ENCODE measurements at places on chromosomes 3 and 15.
A peak's percentile ranks its signal among the peaks of the same experiment; 100 is the strongest.

DNA sequence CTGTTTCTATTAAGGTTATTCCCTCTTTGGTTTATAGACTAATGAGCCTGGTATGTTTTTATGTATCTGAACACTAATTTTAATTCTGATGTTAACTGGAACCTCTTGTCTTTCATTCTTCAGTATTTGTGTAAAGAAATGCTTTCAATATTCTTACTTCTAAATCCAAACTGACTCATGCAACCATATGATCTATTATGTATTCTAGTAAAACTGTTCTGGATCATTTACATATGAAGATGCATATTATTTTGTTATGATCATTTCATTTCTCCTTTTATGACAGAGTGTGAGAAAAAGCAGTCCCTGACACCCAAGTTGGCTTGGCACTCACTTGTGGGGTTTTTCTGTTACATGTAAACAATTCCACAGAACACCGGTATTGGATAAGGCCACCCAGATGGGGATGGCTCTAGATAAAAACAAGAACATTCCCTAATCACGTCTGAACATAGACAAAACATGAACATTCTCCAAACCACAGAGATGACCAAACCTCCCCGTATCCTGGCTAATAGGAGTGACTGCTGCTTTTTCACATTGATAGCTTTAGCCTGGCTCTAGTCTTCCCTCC, 72.2 kb upstream of the EPHB3 start:
- no peak for ATAC-seq

- ATAC-seq = no peak
Measured at GRCh38 chr15:63232405-63232804, 43.0 kb downstream of the RAB8B start.

DNA sequence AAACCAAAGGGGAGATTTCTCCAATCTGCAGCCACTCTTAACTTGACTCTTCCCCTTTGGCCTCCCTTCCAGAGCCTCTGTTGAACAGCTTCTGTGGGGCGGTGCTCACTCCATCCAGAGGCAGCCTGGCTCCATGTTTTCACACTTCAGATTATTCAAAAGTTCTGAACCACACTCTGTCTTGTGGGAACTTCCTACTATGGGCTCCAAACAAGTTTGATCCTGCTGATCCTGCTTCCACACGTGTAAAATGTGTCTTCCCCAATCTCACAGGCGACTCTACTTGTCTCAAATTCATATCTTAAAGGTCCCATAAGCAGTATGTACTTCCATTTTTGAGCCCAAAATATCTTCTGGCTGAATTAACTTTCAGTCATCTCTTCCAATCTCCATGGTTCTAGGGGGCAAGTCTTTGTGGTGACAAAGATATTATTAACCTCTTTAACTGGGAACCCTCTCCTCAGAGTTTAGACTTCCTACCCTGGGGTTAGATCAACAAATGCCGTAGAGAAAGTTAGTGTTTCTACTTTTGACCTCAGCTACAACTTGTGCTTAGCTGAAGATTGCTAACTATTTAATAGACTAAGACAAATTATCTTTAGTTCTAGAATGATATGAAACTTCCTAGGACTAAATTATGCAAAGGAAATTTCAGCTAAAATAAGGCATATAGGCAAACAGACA, 176.3 kb upstream of the BCL6 start:
- no peak for ATAC-seq

- ATAC-seq = no peak
Measured at GRCh38 chr3:117473981-117474538, 764.5 kb downstream of the TUSC7 start.

DNA sequence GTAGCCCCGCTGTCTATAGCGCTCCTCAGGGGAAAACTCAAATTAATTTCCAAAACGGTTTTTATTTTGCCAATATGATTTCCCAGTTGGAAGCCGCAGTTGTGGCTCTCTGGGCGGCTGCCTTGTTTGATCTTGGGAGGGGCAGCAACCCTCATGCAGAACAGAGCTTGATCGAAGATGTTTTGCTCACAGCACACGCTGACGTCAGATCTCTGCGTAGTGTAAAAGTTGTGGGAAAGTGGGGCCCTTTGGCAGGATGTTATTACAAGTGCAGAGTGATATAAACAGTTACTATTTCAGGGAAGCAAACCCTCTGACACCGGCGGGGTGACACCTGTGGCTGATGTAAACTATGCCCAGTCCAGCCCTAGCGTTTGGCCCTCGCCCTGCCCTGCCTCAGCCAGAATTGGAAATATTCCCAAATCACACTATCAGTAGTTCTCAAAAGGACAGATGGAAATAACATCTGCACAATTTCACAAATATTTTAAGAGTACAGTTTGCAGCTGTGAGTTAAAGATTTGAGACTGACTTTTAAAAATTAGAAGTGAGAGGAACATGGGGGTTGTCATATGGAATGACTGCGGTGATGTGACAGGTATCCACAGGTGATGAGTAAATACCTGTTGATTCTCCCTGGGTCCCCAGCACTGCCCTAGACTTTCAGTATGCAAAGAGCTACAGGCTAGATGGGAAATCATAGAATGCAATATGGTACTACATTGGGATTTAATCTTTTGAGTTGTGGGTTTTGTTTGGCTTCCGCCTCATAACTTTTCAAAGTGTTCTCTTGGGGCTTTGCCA, 1.7 kb downstream of the SYNM start:
- no peak for ATAC-seq

GRCh38 chr3:177580437-177580836, 383.2 kb upstream of the TBL1XR1 start:
- ATAC-seq = no peak

GRCh38 chr15:39921274-39921638, 1.2 kb upstream of the GPR176 start:
- ATAC-seq = no peak

GRCh38 chr3:102192575-102192974, 242.2 kb upstream of the ZPLD1 start:
- ATAC-seq = no peak

- no peak for ATAC-seq
Measured at GRCh38 chr15:66815318-66815717, 113.3 kb downstream of the SMAD6 start.

GRCh38 chr3:124032311-124032880, 40.5 kb upstream of the ROPN1 start:
- peak; percentile 9 for ATAC-seq

- ATAC-seq = peak; percentile 67
Measured at GRCh38 chr3:71416876-71417275, 166.7 kb downstream of the FOXP1 start.

GRCh38 chr3:151214459-151214858, 11.4 kb upstream of the GPR171 start:
- no peak for ATAC-seq

DNA sequence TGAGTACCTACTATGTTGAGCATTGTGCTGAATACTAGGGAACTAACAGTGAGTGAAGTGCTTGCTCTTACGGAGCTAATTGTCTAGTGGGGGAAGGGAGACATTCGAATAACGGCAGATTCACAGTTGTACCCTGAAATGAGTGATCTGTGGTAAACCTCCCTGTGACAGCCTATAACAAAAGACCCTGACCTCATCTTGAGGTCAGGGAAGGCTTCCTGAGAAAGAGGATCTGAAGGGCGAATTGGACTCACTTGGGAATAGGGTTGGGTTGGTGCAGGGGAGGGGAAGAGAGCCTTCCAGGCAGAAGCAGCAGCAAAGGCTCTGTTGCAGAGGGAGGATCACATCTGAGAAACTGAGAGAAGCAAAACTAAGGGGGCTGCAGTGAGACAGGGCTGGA, 13.2 kb downstream of the HPS3 start:
- ATAC-seq = peak; percentile 15

DNA sequence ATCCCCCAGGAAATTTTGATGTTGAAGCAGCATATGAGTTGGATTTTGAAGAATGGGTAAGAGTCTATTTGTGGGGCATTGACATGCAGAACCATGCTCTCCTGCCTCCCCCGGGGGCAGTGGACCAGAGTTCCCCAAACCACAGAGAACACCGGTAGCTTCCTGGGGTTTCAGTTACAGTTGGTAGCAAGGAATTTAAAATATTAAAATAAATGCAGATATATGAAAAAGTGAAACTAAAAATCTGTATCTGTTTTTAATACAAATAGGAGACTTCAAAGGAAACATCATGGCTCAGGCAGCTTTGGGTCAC, 37.4 kb downstream of the SLC9A9 start:
- no peak for ATAC-seq

DNA sequence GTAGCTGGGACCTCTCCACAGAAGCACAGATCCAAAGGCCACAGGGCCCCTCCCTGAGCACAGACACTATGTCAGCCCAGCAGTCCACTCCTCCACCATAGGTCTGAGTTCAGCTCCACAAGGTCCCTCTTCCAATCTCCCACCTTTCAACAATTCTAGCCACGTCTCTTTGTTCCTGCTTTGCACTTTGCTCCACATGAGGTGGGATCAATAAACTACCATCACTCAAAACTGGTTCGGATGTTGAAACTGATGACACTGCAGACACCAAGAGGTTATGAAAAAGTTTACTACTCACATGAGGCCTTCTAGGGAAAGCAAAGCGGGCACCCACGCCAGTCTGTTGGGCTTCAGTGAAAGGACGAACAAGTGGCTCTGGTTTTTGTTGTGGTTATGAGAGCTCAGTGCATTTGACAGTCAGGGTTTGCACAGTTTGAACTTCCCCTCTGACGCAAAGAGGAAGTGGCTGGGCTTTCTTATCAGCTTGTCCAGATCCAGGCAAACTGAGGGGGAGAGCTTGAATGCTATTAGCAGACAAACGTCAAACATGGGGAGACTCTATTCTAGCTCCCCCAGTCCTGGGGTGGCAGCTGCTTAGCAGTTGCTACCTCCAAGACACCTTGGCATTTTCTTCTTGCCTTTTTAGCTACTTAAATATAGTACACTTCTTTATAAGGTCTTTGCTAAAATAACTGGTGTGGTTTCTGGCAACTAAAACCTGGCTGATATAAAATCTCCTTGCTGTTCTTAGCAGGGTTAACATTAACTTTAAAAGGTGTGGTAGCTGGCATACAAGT, 37.8 kb downstream of the ZNF445 start:
- peak; percentile 98 for ATAC-seq

GRCh38 chr3:169082076-169082475, 581.4 kb downstream of the MECOM start:
- ATAC-seq = no peak

DNA sequence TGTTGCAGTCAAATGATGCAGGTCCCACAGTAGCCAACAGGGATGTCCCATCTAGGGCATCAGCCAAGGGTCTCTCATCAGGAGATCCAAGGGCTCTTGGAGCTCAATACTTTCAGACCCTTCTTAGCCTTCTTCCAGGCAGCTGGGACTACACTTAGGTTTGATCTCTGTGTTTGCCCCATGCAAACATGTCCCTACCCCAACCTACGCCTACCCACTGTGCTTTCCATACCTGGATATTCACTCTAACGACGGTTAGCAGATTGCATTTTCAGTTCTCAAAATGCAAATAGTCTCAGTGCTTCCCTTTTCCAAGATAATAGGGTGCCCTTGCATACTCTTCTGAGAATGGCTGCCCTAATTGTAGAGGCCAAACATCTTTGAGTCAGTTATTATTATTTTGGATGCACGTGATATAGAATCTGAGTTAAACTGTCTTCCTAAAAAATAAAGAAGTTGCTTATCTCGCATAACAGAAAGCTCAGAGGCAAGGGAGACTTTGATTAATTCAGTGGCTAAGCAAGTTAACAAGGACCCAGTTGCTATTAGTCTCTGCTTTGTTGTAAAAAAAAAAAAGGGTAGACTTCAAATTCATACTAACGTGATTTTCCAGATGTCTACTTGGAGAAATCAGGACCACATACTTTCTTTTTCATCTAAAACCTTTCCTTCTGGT, 1.0 kb upstream of the CEP70 start:
- no peak for ATAC-seq

DNA sequence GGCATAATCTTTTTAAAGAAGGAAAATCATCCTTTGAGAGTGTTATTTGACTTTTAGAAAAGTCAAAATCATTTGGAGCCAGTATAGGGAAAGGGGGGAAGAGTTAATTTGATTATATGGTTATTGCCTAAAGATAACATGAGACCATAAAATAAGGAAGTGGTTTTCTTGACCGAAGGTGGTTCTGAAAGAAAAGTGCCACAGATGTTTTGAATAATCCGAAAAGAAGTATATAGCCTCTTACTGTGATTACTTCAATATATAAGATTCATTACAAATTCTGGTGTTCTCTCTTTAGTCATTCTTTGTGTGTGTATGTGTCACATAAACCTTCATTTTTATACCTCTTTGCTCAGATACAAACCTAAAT, 1.1 kb downstream of the DNAJB11 start:
- no peak for ATAC-seq

DNA sequence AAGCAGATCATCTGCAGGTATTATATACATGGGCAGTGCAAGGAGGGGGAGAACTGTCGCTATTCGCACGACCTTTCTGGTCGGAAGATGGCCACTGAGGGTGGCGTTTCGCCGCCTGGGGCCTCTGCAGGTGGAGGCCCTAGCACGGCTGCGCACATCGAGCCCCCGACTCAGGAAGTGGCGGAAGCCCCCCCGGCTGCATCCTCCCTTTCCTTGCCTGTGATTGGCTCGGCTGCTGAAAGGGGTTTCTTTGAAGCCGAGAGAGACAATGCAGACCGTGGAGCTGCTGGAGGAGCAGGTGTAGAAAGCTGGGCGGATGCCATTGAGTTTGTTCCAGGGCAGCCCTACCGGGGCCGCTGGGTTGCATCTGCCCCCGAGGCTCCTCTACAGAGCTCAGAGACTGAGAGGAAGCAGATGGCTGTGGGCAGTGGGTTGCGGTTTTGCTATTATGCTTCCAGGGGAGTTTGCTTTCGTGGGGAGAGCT, 639 bp downstream of the MKRN3 start:
- peak; percentile 20 for ATAC-seq

- ATAC-seq = no peak
Measured at GRCh38 chr3:110654843-110655502, 416.6 kb upstream of the NECTIN3 start.

DNA sequence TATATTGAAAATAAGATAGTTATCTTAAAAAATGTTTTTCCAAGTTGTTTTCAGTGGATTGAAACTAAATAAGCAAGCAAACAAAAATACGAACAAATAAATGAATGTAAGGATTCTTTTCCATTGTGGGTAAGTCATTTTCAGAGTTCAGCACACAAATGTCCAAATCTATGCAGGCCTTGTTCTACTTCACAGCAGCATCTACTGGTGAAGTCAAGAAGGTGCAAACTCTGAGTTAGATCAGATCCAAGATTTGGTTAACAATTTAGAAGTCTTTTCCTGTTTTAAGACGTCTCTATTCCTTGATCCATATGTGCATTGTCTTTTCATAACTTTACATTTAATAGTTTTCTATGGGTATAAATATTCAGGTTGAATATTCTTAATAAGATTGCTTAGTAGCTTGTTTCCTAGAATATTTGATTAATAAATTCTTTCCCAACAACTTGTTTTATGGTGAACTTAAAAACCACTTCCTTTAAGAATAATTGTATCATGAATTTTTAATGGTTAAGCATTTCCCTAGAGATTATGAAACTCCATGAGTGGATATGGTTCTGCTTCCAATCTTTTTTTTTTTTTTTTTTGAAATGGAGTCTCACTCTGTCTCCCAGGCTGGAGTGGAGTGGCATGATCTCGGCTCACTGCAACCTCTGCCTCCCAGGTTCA, 10.5 kb downstream of the PTX3 start:
- ATAC-seq = no peak

DNA sequence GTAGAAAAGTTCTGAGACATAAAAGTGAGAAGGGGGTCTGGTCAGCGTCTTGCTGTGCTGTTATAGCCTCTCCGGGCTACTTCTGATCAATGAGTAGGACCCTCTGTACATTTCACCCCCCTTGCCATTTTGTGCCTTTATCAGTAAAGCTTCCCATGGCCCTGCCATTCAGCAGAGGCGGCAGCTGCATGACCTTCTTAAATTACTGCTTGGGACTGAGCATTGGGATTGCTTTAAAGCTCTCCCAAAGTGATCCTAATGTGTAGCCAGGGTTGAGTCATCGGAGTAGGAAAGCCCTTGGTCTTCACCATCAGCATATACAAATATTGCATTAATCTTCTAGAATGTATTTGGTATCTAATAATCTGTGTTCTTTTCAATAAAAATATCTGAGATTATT, 70.2 kb downstream of the FMN1 start:
- ATAC-seq = no peak
